ENCODE measurements at places on chromosomes 2 and 18.

- DNase-seq: peak; percentile 36
Observed at GRCh38 chr2:26477126-26477910, 606 bp downstream of the OTOF start.

GRCh38 chr2:222656526-222657446 lies 894 bp upstream of the FARSB start:
- DNase-seq: peak; percentile 18

DNA sequence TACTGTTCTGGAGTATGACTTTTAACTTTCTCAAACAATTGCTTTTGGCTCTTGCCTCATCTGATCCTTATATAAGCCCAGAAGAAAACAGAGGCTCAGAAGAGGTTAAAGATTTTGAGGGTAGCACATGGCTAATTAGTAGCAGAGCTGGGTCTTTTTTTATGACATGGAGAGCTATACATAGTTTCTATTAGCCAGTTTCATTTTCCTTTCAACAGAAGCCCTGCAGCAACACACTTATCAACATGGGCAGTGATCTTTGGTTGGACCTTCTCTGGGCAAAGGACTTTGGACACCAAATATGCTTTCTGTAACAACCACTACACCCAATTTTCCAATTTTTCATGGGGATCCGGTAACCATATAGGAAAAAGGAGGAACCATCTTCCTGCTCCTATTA lies 64.9 kb downstream of the NCKAP5 start:
- DNase-seq: no peak

- DNase-seq: peak; percentile 30
Observed at GRCh38 chr18:25832001-25832604, 258.3 kb downstream of the SS18 start.

GRCh38 chr2:157830696-157831570 lies 45.2 kb downstream of the ACVR1 start:
- peak; percentile 5 for DNase-seq

- DNase-seq: no peak
Observed at GRCh38 chr2:10433947-10434885, 13.9 kb downstream of the ODC1 start.

GRCh38 chr2:105571445-105571987 lies 172.7 kb upstream of the FHL2 start:
- no peak for DNase-seq

- no peak for DNase-seq
Observed at GRCh38 chr2:165594935-165595255, 125.4 kb downstream of the CSRNP3 start.

DNA sequence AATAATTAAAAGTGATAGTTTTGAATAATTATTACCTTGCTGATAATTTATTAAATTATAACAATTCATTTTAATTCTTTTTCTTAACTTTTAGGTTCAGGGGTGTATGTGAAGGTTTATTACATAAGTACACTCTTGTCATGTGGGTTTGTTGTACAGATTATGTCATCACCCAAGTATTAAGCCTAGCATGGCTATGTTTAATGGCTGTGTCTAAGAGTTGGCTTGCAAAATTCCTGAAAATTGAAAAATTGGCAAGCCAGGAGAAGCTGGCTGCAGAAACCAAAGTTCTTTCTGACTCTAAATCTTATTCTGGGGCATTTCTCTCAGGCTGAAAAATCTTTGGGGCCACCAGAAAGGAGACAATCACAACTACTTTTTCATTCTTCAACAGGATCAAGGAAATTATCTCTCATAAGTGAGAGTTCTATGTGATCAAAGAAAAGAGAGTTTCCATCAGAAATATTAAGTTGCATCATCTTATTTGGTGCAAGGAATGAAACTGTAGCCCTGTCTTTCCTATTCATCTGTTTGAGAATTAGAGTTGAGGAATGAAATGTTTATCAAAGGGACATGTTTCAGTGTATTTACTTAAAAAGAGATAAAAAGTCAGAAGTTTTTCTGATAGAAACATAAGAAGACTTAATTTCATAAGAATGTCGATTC lies 412.1 kb upstream of the CDH2 start:
- no peak for DNase-seq

All from activated CD4-positive, alpha-beta T cell treated with anti-CD3 and anti-CD28 coated beads, Interleukin-2, Interleukin-6, amounts not matched to agents 100 ng/mL and 50 ng/mL, durations not matched to agents 16 hours and 8 hours (primary cell).